ENCODE measurements at places on chromosomes 6 and 20. TPM values are rescaled to one million over a fixed set of nuclear protein-coding genes. Genes with fewer than 3 reads are reported as not detected.

TREML2 gene
- 1.4 TPM for total RNA-seq

CLDN20 gene
- not detected for total RNA-seq

C2 gene
- total RNA-seq = 311 TPM

HLA-DOA gene
- total RNA-seq = 31.2 TPM

TFAP2D gene
- total RNA-seq = not detected

DCDC2 gene
- 5.6 TPM for total RNA-seq

SMIM8 gene
- total RNA-seq = 11.1 TPM

ASIP gene
- not detected for total RNA-seq

CALHM6 gene
- total RNA-seq = 9.1 TPM

ESF1 gene
- total RNA-seq = 12.4 TPM

- H3K4me1 ChIP-seq = peaks cover 28% of the 10 kb centered on the region
- no peak for DNase-seq
- H3K36me3 ChIP-seq = no peaks in the 10 kb centered on the region
- H3K4me3 ChIP-seq = no peak overlapping the region
Observed at GRCh38 chr6:154356113-154356512, 490 bp downstream of the IPCEF1 start.

GRCh38 chr6:80357674-80358073 lies 251.2 kb downstream of the BCKDHB start:
- DNase-seq = no peak
- no peaks in the 10 kb centered on the region for H3K36me3 ChIP-seq
- H3K4me1 ChIP-seq = no peaks in the 10 kb centered on the region
- H3K4me3 ChIP-seq = no peak overlapping the region

DNA sequence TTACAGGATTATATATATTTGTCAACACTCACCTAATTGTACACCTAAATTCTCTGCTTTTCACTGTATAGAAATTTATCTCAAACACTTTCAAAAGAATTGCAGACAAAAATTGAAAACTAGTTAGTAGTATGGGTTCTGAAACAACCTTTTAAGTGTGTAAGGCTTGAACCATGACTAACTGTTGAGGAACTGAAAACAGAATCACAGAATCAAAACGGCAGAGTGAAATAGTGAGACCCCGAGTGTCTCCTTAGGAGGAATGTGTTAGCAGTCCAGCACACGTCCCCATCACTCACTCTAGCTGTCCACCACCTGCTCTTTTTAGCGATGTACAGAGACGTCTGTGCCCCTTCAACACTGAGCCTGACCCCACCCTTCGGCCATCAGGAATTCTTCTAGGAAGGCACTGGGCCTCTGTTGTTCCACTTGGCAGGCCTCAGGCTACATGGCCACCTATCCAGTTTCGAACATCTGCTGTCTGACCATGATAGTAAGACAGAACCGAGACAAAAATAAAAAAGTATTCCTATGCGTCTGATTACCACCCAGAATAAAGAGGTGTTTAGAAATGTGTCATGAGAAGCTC lies 227.4 kb downstream of the C6orf118 start:
- H3K4me3 ChIP-seq = no peak overlapping the region
- no peak for DNase-seq
- H3K27me3 ChIP-seq = no peaks in the 10 kb centered on the region

- H3K4me1 ChIP-seq = peaks cover 5% of the 10 kb centered on the region
- no peak overlapping the region for H3K27ac ChIP-seq
- no peak for DNase-seq
- H3K36me3 ChIP-seq = no peaks in the 10 kb centered on the region
Observed at GRCh38 chr6:143158113-143158581, 97.5 kb downstream of the AIG1 start.

DNA sequence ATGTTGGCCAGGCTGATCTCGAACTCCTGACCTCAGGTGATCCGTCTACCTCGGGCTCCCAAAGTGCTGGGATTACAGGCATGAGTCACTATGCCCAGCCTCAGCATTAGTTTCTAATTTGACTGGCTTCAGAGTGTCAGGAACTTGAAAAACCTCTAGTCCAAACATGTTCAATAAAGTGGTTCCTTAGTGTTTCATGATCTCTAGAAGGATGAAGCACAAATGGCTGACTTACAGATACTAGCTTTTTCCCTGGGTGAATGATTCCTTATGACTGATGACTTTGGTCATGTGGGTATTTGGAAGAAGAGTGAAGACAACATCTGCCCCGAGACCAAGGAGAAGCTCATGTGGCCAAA lies 16.4 kb downstream of the GLYATL3 start:
- no peak overlapping the region for H3K4me3 ChIP-seq
- no peaks in the 10 kb centered on the region for H3K36me3 ChIP-seq
- DNase-seq = no peak
- H3K4me1 ChIP-seq = no peaks in the 10 kb centered on the region

GRCh38 chr20:40982415-40983145 lies 46.0 kb upstream of the TOP1 start:
- H3K4me1 ChIP-seq = no peaks in the 10 kb centered on the region
- no peak for DNase-seq
- H3K4me3 ChIP-seq = no peak overlapping the region
- no peak overlapping the region for H3K27ac ChIP-seq
- no peaks in the 10 kb centered on the region for H3K36me3 ChIP-seq

DNA sequence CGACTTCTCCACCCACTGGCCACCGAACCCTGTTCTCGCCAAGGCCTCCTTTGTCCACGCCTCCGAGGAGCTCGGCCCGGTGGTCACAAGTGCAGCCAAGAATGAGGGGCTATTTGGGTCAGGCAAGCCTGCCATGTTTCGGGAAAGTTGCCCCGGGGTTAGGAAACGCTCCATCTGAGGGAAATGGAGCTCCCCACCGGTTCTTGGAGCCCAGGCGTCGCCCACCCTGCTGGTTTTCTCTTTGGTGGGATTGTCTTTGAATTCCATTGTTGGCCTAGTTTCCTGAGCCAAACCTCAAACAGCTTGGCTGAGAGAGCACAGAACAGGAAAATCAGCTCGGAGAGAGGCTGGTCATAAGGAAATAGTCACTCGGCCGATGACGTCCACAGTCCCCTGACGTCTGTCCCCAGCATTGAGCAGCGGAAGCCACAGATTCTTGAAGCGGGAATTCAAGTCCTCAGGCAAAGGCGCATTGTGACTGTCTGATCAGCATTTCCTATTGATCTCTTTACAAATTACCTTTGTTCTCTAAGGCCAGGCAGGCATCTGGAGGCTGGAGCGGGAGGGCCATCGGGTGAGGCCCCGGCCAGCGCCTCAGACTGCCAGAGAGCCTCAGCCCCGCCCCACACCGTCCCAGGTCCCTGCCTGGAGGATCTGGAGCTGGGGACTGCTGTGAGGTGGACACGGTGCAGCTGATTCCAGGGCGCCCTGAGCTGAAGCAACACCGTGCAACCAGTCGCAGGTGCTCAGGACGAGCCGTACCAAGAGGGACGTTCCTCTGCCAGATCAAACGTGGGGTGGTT lies 138.6 kb downstream of the DLL1 start:
- H3K27me3 ChIP-seq = peaks cover 25% of the 10 kb centered on the region
- peak overlapping the region; percentile 17 for H3K4me3 ChIP-seq
- no peaks in the 10 kb centered on the region for H3K36me3 ChIP-seq
- H3K27ac ChIP-seq = peak overlapping the region; percentile 80

GRCh38 chr6:107853230-107853629 lies 29.1 kb upstream of the SCML4 start:
- H3K4me3 ChIP-seq = no peak overlapping the region
- no peaks in the 10 kb centered on the region for H3K36me3 ChIP-seq
- H3K27me3 ChIP-seq = no peaks in the 10 kb centered on the region
- H3K4me1 ChIP-seq = peaks cover 5% of the 10 kb centered on the region

GRCh38 chr6:53347250-53347920 lies 1.4 kb downstream of the ELOVL5 start:
- no peak for DNase-seq
- no peaks in the 10 kb centered on the region for H3K27me3 ChIP-seq
- H3K27ac ChIP-seq = peak overlapping the region; percentile 98
- H3K36me3 ChIP-seq = peaks cover 3% of the 10 kb centered on the region
- H3K4me1 ChIP-seq = peaks cover 38% of the 10 kb centered on the region

GRCh38 chr6:5557506-5557905 lies 296.2 kb downstream of the FARS2 start:
- no peaks in the 10 kb centered on the region for H3K27me3 ChIP-seq
- H3K4me1 ChIP-seq = no peaks in the 10 kb centered on the region
- H3K36me3 ChIP-seq = no peaks in the 10 kb centered on the region
- DNase-seq = no peak
- H3K4me3 ChIP-seq = no peak overlapping the region

GRCh38 chr20:60271597-60271996 lies 313.4 kb downstream of the CDH26 start:
- H3K4me3 ChIP-seq = no peak overlapping the region
- no peak overlapping the region for H3K27ac ChIP-seq
- no peaks in the 10 kb centered on the region for H3K36me3 ChIP-seq
- peaks cover 3% of the 10 kb centered on the region for H3K27me3 ChIP-seq

DNA sequence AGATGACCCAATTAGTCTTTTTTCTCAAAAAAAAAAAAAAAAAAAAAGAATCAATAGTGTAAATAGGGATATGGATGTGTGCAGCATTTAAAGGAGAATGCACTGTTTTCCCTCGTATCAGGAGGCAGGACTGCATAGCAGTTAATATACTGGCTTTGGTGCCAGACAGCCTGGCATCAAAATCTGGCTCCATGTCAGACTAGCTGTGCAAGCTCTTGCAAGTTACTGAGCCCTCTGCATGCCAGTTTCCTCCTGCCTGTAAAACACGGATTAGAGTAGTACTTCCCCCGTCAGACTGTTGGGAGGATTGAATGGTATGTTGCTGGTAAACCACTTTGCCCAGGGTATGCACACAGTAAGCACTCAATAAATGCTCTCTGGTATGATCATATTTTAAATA lies 594.2 kb upstream of the CHD6 start:
- no peak overlapping the region for H3K27ac ChIP-seq
- H3K4me3 ChIP-seq = no peak overlapping the region
- no peaks in the 10 kb centered on the region for H3K4me1 ChIP-seq
- no peaks in the 10 kb centered on the region for H3K36me3 ChIP-seq
- H3K27me3 ChIP-seq = no peaks in the 10 kb centered on the region
- DNase-seq = no peak

GRCh38 chr6:87154641-87154992 lies 748 bp upstream of the ZNF292 start:
- no peaks in the 10 kb centered on the region for H3K27me3 ChIP-seq
- H3K27ac ChIP-seq = peak overlapping the region; percentile 84
- DNase-seq = no peak
- peaks cover 8% of the 10 kb centered on the region for H3K36me3 ChIP-seq
- peaks cover 40% of the 10 kb centered on the region for H3K4me1 ChIP-seq

DNA sequence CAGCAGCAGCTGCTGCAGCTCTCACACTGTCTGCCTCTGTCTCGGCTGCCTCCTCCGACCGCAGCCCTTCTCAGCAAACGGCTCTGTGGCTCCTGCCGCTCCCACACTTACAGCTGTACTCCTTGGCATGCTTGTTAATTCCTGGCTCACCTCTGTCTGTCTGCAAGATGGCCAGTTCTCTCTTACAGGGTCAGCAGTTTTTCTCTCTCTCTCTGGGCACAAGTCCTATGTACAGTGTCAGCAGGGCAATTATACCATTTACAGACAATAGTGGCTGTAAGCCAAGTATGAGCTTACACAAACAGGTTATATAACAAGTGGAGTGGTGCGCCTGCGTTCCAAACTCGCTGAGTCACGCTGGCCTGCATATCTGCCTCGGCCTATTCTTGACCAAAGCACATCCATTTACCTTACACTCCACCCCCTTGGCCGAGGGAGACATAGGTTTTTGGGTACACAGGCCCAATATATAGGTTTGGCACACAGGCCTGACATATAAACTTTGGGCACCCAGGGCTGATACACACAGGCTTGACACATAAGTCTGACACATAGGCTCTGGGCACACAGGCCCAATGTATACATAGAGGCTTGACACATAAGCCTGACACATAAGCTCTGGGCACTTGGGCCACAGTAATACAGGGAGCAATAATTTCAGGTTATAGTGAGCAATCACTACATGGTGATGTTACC lies 4.4 kb downstream of the ZKSCAN3 start:
- no peaks in the 10 kb centered on the region for H3K36me3 ChIP-seq
- H3K4me3 ChIP-seq = peak overlapping the region; percentile 19
- H3K27ac ChIP-seq = peak overlapping the region; percentile 86
- peaks cover 29% of the 10 kb centered on the region for H3K4me1 ChIP-seq
- H3K27me3 ChIP-seq = no peaks in the 10 kb centered on the region

GRCh38 chr20:8216375-8217200 lies 84.5 kb downstream of the PLCB1 start:
- H3K4me1 ChIP-seq = peaks cover 3% of the 10 kb centered on the region
- no peaks in the 10 kb centered on the region for H3K36me3 ChIP-seq
- DNase-seq = no peak

DNA sequence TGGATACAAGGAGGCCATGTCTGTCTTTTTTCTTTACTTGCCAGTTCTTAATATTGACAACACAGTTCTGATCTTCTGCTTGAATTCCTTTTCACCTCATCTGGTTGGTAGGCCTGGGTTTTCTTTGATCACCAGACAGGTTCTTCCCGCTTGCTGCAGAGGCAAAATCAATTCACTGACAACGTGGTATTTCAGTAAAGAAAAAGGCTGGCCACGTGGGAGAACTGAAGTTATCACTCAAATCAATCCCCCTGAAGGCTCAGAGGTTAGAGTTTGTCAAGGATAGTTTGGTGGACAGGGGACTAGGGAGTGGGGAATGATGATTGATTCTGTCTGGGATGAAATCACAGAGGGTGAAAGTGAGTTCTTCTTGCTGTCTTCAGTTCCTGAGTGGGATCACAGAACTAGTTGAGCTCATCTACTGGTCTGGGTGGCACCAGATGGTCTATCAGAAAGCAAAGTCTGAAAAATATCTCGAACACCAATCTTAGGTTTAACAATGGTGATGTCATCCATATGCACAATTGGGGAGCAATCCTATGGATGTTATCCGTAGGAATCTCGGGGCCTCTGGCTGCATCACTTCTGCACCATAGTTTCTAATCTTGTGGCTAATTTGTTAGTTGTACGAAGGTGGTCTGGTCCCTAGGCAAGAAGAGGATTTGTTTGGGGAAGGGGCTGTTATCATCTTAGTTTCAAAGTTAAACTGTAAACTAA lies 37.3 kb upstream of the OLIG3 start:
- DNase-seq = no peak
- no peaks in the 10 kb centered on the region for H3K27me3 ChIP-seq
- no peak overlapping the region for H3K4me3 ChIP-seq
- no peaks in the 10 kb centered on the region for H3K36me3 ChIP-seq
- H3K27ac ChIP-seq = no peak overlapping the region

GRCh38 chr6:68778356-68779020 lies 143.4 kb downstream of the ADGRB3 start:
- no peaks in the 10 kb centered on the region for H3K36me3 ChIP-seq
- H3K27me3 ChIP-seq = no peaks in the 10 kb centered on the region
- H3K4me3 ChIP-seq = no peak overlapping the region
- no peaks in the 10 kb centered on the region for H3K4me1 ChIP-seq
- DNase-seq = no peak

DNA sequence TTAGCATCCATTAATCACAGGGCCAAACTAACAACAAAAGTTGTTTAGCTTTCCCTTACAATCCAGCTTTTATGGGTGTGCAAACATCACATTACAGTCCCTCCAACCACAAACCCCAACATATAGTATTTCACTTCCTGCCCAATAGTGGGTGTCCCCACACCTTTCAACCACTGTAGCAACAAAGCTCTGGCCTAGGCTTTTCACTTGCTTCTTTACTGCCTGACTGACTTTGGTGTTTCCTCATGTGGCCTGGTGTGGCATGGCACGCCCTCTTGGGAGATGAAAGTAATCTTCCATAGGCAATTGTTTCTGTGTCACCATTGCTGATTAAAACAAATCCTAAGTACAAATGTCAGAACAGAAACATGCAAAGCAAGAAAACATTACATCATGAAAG lies 46.3 kb downstream of the MCM8 start:
- no peaks in the 10 kb centered on the region for H3K27me3 ChIP-seq
- H3K27ac ChIP-seq = no peak overlapping the region
- DNase-seq = no peak
